ENCODE measurements at places on chromosomes 2 and 18. TPM values are rescaled to one million over a fixed set of nuclear protein-coding genes. Genes with fewer than 3 reads are reported as not detected.

The TRAF3IP1 gene
- 12.2 TPM for total RNA-seq

The HJURP gene
- total RNA-seq: 89.5 TPM

The UGT1A3 gene
- 0.13 TPM for total RNA-seq

The CCDC178 gene
- not detected for total RNA-seq

The SERPINB3 gene
- not detected for total RNA-seq
